ENCODE measurements at places on chromosomes 3 and 15.
A peak's percentile ranks its signal among the peaks of the same experiment; 100 is the strongest.

DNA sequence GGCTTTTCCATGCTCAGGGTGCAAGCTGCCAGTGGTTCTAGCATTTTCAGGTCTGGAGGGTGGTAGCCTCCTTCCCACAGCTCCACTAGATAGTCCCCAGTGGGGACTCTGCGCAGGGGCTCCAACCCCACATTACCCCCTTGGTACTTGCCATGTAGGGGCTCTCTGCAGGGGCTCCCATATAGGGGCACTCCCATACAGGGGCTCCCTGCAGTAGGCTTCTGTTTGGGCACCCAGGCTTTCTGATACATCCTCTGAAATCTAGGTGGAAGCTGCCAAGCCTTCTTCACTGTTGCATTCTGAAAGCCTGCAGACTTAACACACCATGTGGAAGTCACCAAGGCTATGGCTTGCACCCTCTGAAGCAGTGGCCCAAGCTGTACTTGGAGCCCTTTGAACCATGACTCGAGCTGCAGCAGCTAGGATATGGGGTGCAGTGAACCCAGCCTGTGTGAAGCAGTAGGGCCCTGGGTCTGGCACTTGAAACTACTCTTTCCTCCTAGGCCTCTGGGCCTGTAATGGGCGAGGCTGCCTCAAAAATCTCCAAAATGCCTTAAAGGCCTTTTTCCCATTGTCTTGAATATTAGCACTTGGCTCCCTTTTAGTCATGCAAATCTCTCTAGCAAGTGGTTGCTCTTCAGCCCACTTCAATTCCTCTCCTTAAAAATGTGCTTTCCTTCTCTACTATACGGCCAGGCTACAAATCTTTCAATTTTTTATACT, 96.4 kb downstream of the TPRA1 start:
- no peak for DNase-seq

- no peak for DNase-seq
Observed at GRCh38 chr15:30038667-30039523, 43.9 kb upstream of the GOLGA8J start.

DNA sequence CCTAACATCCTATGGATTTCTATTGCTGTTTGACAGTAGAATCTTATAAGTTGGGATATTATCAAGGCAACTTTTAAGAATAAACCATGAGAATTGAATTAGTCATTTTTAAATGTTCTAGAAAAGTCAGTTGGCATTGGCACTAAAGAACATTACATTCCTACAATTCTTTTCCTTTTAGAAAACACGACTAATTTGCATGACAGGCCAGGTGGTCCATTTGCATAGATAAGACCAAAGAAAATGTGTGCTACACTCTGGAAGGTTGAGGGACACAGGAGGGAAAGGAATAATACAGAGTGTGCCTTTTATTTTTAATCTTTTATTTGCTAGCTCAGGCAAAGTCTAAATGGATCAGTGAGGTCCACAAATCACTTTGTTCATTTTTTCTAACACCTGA, 962.3 kb downstream of the EPHA3 start:
- DNase-seq = no peak

GRCh38 chr3:187066228-187066995, 72.9 kb downstream of the RPL39L start:
- no peak for DNase-seq

- DNase-seq = no peak
Observed at GRCh38 chr3:85672761-85673160, 714.0 kb downstream of the CADM2 start.

DNA sequence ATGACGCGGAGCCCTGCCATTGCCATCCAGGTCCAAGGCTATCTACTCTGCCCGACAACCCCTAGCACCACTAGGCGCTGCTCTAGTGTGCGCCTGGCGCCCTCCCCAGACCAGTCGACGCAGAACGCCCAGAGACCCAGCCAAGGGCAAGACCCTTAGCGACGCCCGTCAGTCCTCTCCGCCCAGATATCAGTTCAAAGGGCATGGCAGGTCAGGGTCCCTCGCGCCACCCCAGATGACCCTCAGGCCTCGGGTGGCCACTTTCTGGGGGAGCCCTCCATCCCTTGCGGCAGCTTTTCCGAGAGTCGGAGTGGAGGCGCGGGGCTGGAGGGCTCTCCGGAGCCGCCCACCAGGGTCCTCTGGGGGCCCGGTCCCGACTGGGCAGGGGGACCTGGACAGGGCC, 371 bp upstream of the CLSTN2 start:
- peak; percentile 78 for DNase-seq

DNA sequence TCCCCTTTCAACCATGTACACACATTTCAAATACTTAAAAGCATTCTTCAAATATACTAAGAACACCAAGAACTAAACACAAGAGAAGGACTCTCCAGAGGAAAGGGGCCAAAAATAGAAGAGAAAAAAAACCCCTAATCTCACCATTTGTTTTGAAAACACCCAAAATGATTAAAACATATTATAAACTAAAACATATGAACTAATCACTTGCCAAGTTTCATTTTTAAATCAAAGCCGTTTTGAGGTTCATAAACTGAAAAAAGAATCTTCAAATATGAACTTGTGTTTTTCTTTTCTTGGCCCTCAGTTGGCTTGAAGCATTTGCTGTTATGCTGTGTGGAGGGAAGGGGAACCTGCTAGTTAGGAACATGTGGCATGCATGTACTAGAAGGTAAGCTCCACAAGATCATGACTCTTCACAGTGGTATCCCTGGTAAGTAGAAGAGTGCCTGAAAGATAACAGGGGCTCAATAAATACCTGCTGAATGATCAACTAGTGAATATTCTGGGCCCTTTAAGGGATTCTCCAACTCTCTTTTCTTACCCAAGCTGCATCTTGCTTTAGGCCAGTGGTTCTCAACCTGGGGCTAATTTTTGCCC, 224.5 kb downstream of the TIGIT start:
- no peak for DNase-seq

- DNase-seq = no peak
Observed at GRCh38 chr3:29370476-29371420, 89.9 kb downstream of the RBMS3 start.

- no peak for DNase-seq
Observed at GRCh38 chr3:71299160-71299559, 284.4 kb downstream of the FOXP1 start.

GRCh38 chr3:183823963-183824362, 1.4 kb downstream of the MAP6D1 start:
- DNase-seq = no peak

GRCh38 chr3:12758025-12758781, 856 bp downstream of the TMEM40 start:
- DNase-seq = no peak

DNA sequence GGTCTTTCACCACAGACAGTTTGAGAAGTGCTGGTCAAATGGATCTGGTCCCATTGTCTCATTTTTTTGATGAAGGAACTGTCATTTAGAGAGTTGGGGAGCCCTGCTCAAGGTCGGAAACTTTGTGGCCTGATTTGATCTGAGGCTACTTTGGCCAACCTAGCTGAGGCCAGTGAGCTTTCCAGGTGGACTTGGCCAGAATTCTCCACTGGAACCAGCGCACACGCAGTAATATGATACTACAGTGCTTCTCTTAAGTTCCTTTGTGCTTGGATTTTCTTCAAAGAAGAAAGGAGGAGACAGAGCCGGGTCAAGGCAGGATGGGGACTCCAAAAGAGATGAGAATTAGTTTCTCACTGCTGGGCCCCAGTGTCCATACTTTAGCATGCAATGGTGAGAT, 50.5 kb downstream of the CCNB2 start:
- no peak for DNase-seq

Data from NCI-H1930 (cell line).